Activated CD8-positive, alpha-beta memory T cell treated with anti-CD3 and anti-CD28 coated beads for 1 hour (primary cell): ENCODE measurements at places on chromosomes 6 and 20.

DNA sequence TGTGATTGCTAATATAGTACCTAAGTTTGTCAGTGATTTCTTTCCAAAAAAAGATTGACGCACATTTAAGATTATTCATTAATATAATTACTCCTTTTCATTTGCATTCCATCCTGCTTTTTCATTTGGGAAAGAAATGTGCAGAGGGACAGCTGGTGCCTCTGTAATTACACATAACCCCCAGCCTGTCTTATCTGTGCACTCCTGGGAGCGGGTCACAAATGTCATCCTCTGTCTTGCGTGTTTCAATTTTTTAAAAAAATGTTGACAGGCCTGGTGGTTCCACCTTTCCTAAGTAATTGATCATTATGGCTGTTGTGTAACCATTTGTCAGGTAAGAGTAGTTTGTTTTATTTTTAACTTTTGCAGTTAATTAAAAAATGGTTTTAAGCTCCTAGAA lies 92.7 kb downstream of the SLX4IP start:
- no peak for DNase-seq

- DNase-seq, result no peak
Measured at GRCh38 chr6:2353412-2354137, 108.2 kb upstream of the GMDS start.

DNA sequence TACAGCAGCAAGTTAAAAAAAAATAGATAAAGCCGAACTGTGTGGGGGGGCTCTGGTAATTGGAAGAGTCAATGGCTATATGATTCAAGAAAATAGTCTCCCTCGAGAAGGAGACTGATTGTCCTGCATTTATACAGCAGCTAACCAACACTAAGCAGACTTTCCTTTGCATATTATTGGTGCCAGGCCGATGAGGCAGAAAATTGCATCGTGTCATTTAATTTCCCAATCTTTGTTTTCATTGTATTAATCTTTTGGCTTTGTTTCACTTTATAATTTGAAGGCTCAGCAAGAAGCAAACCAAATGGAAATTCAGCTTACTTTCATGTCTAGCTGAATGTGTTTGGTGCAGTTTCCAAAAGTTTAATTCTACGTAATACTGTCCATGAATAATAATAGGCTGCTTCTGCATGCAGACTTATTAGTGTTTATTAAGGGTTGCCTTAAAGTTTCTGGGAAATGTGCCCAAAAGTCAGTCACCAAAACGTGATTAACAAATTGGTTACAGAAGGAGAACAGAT lies 258.5 kb downstream of the HACE1 start:
- no peak for DNase-seq

GRCh38 chr20:40893610-40894236 lies 134.9 kb upstream of the TOP1 start:
- no peak for DNase-seq

- DNase-seq, result no peak
Measured at GRCh38 chr20:23003881-23004460, 31.1 kb upstream of the SSTR4 start.

DNA sequence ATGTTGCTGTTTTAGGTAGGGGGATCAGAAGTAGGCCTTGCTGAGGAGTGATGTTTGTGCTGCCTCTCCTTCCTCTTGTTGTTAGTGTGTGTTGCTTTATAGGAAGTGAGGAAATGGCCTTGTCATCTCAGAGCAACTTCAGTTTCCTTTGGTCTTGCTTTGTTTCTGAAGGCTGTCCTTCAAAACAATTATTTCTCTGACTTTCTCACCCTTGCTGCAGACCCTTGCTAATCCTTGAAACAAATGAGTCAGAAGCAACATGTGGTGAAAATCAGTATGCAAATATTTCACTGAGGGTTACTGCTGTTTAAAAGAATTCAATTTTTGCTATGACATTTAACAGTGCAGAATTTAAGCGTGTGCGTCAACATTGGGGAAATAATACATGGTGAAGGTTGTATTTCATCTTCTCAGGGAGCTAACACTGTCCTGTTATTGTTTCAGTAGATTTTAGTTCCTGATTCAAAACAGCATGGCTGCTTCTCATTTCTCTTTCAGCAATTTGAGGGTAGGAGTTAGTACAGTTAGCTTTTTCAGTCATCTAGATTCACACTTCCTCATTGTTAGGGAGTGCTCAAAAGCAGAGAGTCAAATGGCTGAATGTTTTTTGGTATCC lies 13.8 kb downstream of the RNF144B start:
- no peak for DNase-seq

GRCh38 chr6:158232316-158233213 lies 64.4 kb downstream of the GTF2H5 start:
- DNase-seq, result no peak

GRCh38 chr20:10467681-10468339 lies 32.7 kb downstream of the SLX4IP start:
- no peak for DNase-seq

GRCh38 chr6:160004419-160005175 lies 35.7 kb downstream of the IGF2R start:
- no peak for DNase-seq

DNA sequence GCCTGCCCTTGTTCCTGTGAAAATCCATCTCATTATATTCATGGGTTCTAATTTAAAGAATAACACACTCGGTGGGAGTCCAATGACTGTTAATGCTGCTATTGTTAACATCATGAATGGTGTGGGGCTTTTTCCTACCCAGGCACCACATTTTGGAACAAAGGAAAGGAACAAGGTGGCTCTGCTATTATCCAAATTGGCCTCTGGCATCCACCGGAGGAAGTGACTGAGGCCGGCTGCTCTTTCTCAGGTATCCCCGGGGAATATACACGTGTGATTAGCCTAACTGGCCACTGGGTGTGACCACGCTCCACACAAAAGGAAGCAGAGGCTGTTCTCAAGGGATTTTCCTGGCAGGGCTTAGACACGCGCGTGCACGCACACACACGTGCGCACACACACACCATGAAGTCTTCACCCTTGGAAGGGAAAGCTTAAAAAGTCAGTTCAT lies 601.2 kb upstream of the ARID1B start:
- DNase-seq, result no peak

DNA sequence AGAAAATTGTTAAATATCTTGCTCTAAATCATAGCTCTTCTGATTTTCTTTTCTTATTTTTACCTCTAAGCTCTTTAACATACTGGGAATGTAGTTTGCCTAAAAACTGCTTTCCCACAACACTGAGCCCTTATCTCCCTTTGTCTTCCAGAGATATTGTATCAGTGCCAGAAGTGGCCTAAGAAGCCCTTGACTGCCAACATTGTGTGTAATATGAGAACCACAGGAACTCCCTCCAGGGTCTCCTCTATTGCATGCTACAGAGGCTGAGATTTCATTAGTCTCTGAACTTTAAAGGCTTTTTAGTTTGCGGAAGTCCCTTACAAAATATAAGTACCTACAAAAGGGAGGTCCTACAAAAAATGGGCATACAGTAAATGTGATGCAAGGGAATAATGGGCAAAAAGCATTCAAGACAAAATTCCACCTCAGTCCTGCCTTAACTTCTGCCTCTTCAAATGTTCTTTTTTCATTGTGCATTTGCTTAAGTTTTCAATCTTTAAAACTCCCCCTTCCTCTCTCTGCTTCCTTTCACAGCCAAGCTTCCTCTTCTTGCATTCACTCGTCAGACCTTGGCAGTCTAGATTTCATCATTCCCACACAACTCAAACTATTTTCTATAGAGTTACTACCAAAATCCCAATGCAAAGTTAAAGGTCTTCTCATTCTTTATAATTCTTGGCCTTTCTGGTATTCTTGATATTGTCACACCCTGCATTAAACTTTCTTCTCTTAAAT lies 76.5 kb downstream of the ADGRG6 start:
- no peak for DNase-seq

- DNase-seq, result no peak
Measured at GRCh38 chr6:106250953-106251352, 74.6 kb downstream of the ATG5 start.

DNA sequence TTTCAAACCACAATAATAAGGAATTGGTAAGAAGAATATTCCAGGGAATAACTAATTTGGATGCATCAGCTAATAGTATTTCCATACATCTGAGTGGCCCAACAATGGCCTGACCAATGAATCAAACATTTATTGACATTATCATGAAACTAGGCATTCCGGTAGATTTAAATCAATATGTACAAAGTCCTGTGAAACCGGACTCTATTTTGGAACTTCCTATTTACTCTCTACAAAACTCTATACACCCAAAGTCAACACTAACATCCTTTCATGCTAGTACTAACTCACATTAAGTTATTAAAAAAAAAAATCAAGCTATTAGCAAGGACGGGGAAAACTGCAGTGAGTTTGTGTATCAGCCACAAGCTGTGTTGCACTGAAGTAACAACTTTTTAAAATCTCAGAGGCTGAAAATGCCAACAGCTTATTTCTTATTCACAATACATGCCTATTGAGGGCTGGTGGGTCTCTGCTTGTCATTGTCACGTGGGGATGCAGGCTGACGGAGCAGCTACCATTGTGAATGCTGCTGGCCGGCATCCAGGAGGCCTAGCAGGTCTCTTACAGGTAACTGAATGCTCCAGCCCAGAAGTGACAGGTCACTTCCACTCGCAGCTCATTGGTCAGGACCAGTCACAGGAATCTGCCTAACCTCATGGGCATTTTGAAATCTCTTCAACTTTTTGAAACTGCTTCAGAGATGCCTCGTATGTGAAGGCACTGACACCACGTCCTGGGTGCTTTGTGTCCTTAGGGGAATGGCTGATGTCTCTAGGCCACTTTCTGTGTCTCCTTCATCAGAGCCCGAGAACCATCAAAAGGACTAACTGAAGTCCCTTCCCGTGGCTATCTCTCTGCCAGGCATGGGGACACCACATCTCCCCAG lies 76.3 kb downstream of the SLC22A23 start:
- DNase-seq, result no peak

DNA sequence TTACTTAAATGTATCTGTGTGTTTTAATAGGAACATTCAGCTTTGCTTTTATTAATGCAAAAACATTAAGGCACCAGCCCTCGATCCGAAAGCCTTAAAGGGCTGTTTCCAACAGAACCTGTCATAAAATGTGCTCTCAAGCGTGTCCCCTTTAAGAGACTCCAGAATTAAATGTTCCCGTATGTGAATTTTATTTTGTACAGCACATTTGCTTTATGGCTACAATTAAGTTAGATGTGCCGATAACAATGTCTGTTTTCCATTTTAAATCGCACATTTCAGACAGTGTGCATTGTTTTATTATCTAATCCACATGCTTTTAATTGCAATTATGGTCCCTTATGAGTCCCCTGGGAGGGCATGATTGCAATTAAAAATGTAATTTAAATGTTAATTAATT lies 198.9 kb downstream of the TSHZ2 start:
- no peak for DNase-seq

DNA sequence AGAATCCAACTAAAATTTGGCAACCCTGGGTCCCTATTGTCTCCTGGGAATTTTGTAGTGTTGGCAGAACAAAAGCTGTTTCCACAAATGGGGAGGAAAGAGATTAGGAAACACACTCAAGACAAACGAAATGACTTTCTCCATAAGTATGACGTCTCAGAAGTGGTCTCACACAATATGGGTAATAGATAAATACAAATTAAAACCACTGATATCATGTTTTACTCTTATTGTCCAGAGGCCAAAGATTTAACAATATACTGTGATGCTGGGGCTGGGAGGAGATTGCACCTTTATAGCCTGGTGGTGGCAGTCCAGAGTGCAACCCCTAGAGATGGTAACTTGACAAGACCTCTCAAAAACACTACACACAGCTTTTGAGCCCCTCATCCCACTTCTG lies 18.6 kb downstream of the FKBP1A start:
- no peak for DNase-seq

DNA sequence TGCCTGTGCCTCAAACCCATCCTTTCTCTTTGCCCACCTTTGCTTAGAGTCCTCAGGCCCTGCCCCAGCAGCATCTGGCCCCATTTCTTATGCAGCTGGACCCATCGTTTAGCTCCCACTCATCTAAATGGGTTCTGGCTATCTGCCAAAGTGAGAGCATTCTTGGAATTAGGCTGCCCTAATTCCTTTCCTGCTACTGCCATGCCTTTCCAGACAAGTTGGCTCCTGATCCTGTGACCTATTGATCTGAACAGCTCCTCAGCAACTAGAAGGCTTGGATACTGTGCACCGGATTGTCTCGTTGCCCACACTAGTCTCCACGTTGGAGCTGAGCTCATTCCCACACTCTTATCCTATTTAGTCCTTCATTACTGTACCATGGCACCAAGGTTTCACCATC lies 22.9 kb downstream of the DZANK1 start:
- DNase-seq, result no peak

- no peak for DNase-seq
Measured at GRCh38 chr6:168865-169455, 123.3 kb upstream of the DUSP22 start.

DNA sequence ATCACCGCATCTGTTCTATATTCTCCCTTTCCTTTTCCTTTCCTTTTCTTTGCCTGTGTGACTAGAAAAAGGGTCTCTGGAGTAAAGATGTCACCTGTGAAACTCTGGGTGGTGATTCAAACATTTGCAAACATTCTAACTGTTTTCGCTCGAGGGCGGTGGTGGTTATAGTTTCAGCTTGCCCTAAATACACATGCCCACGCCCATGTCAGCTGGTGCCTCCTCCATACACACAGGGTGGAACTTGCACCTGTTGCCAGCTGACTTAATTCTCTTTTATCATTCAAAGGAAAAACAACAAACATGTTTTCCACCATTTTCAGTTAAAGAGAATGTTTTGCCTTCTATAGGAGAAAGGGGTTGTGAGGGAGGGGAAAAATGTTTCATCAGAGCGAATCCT lies 381.9 kb upstream of the ARID1B start:
- DNase-seq, result no peak
